ENCODE measurements at places on chromosomes 2 and 18.

GRCh38 chr18:12328179-12328823 lies 20.3 kb downstream of the TUBB6 start:
- DNase-seq: no peak

DNA sequence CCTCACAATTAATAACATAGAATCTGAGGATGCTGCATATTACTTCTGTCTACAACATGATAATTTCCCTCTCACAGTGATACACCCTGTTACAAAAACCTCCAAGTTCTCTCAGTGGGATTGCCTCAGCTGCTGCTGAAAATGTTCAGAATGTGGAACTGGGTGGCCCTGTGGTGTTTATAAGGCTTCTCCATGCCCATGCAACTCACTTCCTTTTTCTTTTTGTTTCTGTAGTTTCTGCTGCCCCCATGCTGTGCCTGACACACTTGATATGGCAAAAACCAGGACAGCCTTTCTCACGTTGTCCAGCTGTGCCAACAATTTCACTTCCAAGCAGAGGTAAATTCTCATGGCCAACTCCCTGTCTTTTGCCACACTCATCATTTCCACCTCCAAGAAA lies 206.2 kb downstream of the RPIA start:
- no peak for DNase-seq

DNA sequence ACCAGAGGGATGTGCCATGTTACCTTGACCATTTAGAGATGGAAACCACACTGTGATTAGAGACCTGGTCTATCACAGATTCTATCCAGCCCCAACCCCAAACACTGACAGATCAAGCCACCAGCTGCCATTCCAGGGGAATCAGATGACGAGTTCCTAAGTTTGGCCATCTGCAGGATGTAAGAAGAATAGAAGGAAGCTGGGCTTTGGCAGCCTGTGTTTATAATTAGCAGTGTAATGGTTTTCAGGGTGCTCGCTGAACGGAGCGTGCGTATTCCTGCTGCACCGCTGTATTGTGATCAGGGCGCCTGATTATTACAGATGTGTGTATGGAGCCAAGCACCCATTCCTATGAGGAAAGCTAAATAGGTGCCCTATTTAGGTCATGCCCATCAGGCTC lies 138.1 kb downstream of the LRRC30 start:
- DNase-seq: no peak

DNA sequence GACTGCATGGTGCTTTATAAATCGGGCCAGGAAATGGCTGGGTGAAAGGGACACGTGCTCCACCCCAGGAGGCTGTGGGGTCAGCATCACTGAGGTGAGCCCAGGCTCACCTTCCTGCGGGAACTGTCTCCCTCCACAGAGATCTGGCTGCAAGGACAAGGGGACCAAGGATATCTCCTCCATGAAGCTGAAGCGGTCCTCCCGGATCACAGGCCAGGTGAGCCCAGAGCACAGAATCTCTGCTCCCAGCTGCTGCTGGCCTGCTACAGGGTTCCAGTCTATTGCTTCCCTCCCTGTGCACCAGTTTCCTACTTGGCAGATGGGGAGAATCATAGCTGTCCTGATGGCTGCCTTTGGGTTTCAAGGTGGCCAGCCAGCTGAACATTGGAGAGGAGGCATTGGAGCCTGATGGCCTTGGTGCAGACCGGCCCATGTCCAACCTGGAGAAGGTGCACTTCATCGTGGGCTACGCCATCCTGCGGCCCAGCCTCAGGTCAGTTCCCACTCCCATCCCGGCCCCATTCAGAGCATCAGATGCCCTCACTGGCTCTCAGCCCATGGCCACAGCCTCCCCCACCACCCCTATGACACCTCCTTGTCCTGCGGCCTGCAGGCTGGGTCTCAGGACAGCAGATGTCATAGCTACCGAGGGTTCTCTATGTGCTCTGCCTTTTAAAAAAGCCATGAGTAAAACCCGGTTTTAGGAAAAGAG lies 33.7 kb upstream of the GPR17 start:
- DNase-seq: no peak

DNA sequence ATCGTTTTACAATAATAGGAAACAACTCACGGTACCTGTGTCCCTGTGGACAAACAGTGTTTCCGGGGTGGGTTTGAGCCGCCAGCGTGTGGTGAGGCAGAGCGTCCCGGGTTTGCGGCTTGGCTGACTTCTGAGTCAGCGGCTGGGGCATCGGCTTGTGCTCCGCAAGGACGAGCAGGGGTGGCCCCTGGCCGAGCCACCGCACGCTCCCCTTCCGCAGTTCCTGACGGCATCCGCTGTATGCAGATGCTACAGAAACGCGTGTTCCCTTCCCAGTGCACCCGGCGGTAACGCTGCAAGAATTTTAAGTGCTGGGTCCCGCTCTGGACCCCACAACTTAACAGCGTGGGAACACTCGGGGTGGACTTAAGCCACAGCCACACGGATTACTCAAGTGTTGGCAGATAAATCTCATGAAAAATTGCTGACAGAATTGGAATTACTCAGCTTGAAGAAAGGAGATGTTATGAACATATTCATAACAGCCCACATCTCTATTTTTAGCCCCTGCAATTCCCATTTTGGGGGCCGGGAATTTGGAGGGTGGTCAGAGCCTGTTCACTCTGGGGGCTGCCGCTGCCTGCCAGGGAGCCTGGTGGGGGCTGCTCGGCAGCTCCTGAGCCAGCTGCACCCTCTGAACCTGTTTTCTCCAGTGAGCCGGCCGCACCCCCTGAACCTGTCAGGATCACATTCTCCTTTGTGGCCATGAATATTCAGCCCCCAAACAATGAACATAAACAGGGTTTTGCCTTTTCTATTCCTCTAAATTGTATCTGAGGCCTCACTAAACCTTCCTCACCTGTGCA lies 12.6 kb upstream of the KCNG2 start:
- DNase-seq: no peak

DNA sequence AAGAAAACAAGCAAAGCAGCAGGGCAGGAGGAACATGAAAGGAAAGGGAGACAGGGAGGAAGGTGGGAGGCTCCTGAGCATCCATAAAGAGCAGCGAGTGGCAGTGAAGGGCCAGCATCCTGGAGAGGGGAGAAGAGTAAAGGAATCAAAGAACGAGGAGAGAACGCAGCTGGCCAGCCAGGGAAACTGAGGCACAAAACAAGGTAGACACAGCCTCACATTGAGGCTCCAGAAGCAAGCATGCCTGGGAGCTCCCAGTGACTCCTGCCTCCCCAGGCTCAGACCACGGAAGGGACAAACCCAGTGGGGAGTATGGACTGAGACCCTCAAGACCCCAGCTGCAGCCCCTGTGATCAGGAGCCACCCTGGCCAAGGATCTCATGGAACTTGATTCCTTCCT lies 14.0 kb upstream of the TNS1 start:
- DNase-seq: no peak

- no peak for DNase-seq
Observed at GRCh38 chr2:159091976-159092375, 123.5 kb downstream of the TANC1 start.

- DNase-seq: no peak
Observed at GRCh38 chr2:241865957-241866789, 3.4 kb upstream of the RTP5 start.

Measured in NCI-H526 treated with DMSO at 0.1 percent for 48 hours (cell line).